ENCODE measurements at places on chromosomes 2 and 18.

GRCh38 chr2:39570614-39571013, 95.1 kb upstream of the TMEM178A start:
- no peaks in the 10 kb centered on the region for H3K4me1 ChIP-seq
- H3K4me3 ChIP-seq: no peak overlapping the region
- no peak for DNase-seq
- H3K27me3 ChIP-seq: no peaks in the 10 kb centered on the region
- no peak overlapping the region for H3K27ac ChIP-seq
- no peaks in the 10 kb centered on the region for H3K36me3 ChIP-seq

- H3K4me3 ChIP-seq: no peak overlapping the region
- peaks cover 11% of the 10 kb centered on the region for H3K27me3 ChIP-seq
- no peak for DNase-seq
These were observed 26.1 kb upstream of the PDIA6 start for GRCh38 chr2:10838734-10839133.

DNA sequence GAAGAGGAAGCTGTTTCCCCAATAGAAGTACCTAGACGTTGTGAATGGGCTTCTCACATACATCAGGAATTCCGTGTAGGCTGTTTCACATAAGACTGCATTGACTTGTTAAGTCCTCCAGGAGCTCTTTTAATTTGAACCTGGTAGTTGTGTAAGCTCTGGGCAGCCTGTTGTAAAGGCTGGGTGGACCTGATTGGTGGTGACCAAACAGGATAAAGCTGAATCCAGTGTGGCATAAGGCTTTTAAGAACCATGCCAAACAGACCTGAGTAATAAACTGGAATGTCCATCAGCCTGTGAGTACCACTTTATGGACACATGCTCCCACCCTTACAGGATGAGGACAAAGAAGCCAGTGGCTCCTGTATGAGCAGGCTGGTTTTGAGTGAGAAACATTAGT, 24.1 kb downstream of the RMND5A start:
- no peak overlapping the region for H3K27ac ChIP-seq
- peaks cover 39% of the 10 kb centered on the region for H3K4me1 ChIP-seq
- peaks cover 27% of the 10 kb centered on the region for H3K36me3 ChIP-seq
- H3K4me3 ChIP-seq: no peak overlapping the region

DNA sequence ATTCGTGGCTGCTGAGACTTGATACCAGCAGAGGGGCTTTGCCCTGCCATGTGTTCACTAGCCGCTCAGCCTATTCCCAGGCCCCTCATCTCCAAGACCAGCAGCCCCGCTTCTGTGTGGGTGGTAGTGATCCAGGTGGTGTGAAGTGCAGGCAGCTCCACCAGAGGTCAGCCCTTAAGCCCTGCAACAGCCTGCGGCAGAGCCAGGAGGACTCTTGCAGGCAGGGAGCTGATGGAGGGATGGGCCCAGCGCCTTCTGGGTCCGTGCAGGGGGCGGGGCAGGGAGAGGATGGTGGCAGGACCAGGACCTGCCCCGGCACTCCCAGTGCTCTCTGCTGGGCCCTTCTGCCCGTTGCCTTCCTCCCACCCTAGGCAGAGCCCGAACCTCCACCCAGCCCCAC, 162.0 kb downstream of the SH3BP4 start:
- H3K4me1 ChIP-seq: no peaks in the 10 kb centered on the region
- peaks cover 19% of the 10 kb centered on the region for H3K27me3 ChIP-seq
- H3K36me3 ChIP-seq: no peaks in the 10 kb centered on the region
- no peak for DNase-seq

GRCh38 chr2:173407646-173408045, 53.0 kb downstream of the CDCA7 start:
- no peak overlapping the region for H3K4me3 ChIP-seq
- H3K27me3 ChIP-seq: peaks cover 21% of the 10 kb centered on the region
- no peaks in the 10 kb centered on the region for H3K36me3 ChIP-seq
- no peak for DNase-seq
- no peaks in the 10 kb centered on the region for H3K4me1 ChIP-seq

GRCh38 chr2:147524912-147525311, 319.9 kb upstream of the ACVR2A start:
- H3K27me3 ChIP-seq: peaks cover 5% of the 10 kb centered on the region
- H3K4me3 ChIP-seq: no peak overlapping the region
- no peaks in the 10 kb centered on the region for H3K4me1 ChIP-seq
- no peak for DNase-seq

- H3K27ac ChIP-seq: no peak overlapping the region
- no peaks in the 10 kb centered on the region for H3K4me1 ChIP-seq
- H3K4me3 ChIP-seq: no peak overlapping the region
- no peaks in the 10 kb centered on the region for H3K36me3 ChIP-seq
These were observed 42.3 kb downstream of the FAM124B start for GRCh38 chr2:224359569-224359968.

DNA sequence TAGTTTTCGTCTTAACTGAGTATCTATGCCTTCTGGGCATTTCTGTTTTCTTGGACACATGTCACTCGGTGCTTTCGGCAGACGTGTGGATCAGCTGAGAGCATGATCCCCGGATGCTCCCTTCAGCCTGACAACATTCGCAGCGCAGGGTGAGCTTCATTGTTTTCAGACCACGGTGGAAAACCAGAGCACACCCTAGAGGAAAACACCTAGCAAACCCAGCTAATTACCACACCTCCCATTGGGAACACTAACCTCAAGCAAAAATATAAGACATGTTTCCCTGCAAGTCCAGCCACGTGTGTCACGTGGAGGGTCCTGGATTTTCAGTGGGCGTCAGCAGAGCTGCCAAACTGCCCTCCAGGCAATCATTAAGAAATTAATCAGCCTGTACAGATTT, 31.0 kb downstream of the ANKRD29 start:
- DNase-seq: no peak
- H3K27me3 ChIP-seq: peaks cover 4% of the 10 kb centered on the region
- peaks cover 22% of the 10 kb centered on the region for H3K4me1 ChIP-seq

GRCh38 chr18:32696376-32696775, 76.4 kb downstream of the KLHL14 start:
- no peaks in the 10 kb centered on the region for H3K27me3 ChIP-seq
- no peak overlapping the region for H3K4me3 ChIP-seq
- no peak overlapping the region for H3K27ac ChIP-seq
- H3K36me3 ChIP-seq: no peaks in the 10 kb centered on the region
- DNase-seq: no peak
- no peaks in the 10 kb centered on the region for H3K4me1 ChIP-seq

DNA sequence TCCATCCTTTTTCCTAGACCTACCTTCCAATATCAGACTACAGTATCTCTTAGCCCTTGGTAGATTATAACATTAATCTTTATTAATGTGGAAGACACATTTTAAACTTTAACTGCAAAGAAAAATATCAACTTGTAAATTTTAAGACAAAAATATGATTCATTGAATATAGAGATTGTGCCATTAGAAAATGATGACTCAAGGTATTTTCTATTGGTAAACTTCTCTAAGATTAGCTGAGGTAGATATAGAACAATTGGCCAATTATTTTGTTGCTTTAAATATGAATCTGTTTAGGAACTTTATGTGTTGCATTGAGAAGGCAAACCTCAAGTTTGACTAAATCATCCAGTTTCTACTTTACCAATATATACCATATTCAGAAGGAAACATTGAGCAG, 604.7 kb downstream of the CBLN2 start:
- no peaks in the 10 kb centered on the region for H3K4me1 ChIP-seq
- no peak overlapping the region for H3K4me3 ChIP-seq
- no peak for DNase-seq
- H3K27me3 ChIP-seq: no peaks in the 10 kb centered on the region
- H3K27ac ChIP-seq: no peak overlapping the region

GRCh38 chr18:60508108-60508507, 135.5 kb upstream of the MC4R start:
- H3K4me1 ChIP-seq: no peaks in the 10 kb centered on the region
- H3K27ac ChIP-seq: no peak overlapping the region
- no peak for DNase-seq

GRCh38 chr2:202780514-202781021, 91.0 kb downstream of the ICA1L start:
- no peak for DNase-seq
- no peaks in the 10 kb centered on the region for H3K27me3 ChIP-seq
- H3K4me3 ChIP-seq: no peak overlapping the region

DNA sequence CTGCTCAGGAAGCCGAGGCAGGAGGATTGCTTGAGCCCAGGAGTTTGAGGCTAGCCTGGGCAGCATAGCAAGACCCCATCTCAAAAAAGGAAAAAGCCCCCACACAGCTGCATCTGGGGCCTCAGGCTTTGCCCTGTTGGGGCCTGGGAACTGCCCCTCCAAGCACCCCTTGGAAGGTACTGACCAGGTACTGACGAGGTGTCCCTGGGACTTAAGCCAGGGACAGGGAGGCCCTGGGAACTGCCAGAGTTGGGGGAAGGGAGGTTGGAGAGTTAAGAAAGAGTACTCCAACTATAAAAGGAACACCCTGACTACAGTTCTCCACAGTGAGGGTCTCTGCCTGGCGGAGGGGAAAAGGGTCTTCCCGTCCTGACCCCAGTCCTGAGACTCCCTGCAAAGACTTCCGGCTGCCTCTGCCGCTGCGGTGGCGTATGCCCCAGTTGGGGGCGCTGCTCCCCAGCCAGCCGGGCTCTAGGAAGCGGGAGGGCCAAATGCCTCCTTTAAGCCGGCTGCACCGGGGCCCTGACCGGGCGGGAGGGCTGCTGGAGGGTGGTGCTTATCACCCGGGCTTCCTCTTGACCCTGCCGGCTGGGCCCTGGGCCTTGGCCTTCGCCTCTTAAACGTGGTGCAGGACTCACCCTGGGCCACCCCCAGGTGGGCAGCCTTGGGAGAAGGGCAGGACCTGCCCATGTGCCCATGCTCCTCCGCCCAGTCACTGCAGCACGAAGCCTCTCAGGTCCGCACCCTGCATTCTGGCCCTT, 12.8 kb downstream of the SLC30A3 start:
- H3K4me1 ChIP-seq: peaks cover 1% of the 10 kb centered on the region
- peak; percentile 76 for DNase-seq
- no peak overlapping the region for H3K27ac ChIP-seq

GRCh38 chr2:236613612-236614011, 44.0 kb downstream of the ACKR3 start:
- H3K27ac ChIP-seq: no peak overlapping the region
- no peaks in the 10 kb centered on the region for H3K36me3 ChIP-seq
- H3K27me3 ChIP-seq: peaks cover 1% of the 10 kb centered on the region
- H3K4me1 ChIP-seq: no peaks in the 10 kb centered on the region
- H3K4me3 ChIP-seq: no peak overlapping the region

DNA sequence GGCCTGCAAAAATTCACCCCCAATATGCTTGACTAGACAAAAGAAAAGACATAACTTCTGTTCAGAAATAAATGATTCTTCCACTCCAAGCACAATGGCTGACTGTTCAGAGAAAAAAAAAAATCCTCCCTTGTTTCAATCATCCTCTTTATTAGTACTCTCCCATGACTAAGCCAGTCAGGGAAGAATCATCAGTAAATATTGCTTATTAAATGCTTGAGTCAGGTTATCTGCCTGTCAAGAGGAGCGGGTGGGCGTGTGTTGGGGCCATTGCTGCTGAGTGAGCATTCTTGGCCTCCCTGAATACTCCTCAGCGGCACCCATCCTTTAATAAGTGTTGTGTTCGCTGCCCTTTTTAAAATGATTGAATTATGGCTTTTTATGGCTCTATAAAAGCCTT, 1334.8 kb upstream of the CELF4 start:
- no peak overlapping the region for H3K4me3 ChIP-seq
- peaks cover 2% of the 10 kb centered on the region for H3K27me3 ChIP-seq
- H3K4me1 ChIP-seq: no peaks in the 10 kb centered on the region
- no peak overlapping the region for H3K27ac ChIP-seq

- H3K27me3 ChIP-seq: no peaks in the 10 kb centered on the region
- no peak overlapping the region for H3K27ac ChIP-seq
- no peak for DNase-seq
- H3K4me3 ChIP-seq: no peak overlapping the region
- no peaks in the 10 kb centered on the region for H3K36me3 ChIP-seq
These were observed 81.5 kb upstream of the YWHAQ start for GRCh38 chr2:9712263-9712662.

- no peak overlapping the region for H3K4me3 ChIP-seq
- H3K4me1 ChIP-seq: no peaks in the 10 kb centered on the region
- H3K36me3 ChIP-seq: no peaks in the 10 kb centered on the region
- H3K27me3 ChIP-seq: peaks cover 2% of the 10 kb centered on the region
- DNase-seq: no peak
These were observed 284.5 kb downstream of the SS18 start for GRCh38 chr18:25805939-25806338.

- peak overlapping the region; percentile 59 for H3K27ac ChIP-seq
- H3K36me3 ChIP-seq: no peaks in the 10 kb centered on the region
- H3K4me3 ChIP-seq: peak overlapping the region; percentile 74
- peaks cover 26% of the 10 kb centered on the region for H3K4me1 ChIP-seq
- peaks cover 45% of the 10 kb centered on the region for H3K27me3 ChIP-seq
These were observed 1.4 kb downstream of the CYRIA start for GRCh38 chr2:16664052-16664731.

GRCh38 chr2:238286987-238287736, 1.2 kb downstream of the PER2 start:
- DNase-seq: peak; percentile 27
- H3K27ac ChIP-seq: peak overlapping the region; percentile 82
- H3K27me3 ChIP-seq: no peaks in the 10 kb centered on the region
- H3K36me3 ChIP-seq: no peaks in the 10 kb centered on the region

- DNase-seq: no peak
- no peak overlapping the region for H3K27ac ChIP-seq
- peaks cover 12% of the 10 kb centered on the region for H3K36me3 ChIP-seq
- H3K4me3 ChIP-seq: no peak overlapping the region
- H3K4me1 ChIP-seq: peaks cover 4% of the 10 kb centered on the region
- no peaks in the 10 kb centered on the region for H3K27me3 ChIP-seq
These were observed 551.1 kb downstream of the ZEB2 start for GRCh38 chr2:143968860-143969259.

GRCh38 chr2:14661163-14661562, 28.6 kb downstream of the LRATD1 start:
- no peak overlapping the region for H3K27ac ChIP-seq
- H3K27me3 ChIP-seq: no peaks in the 10 kb centered on the region
- no peak overlapping the region for H3K4me3 ChIP-seq
- no peaks in the 10 kb centered on the region for H3K4me1 ChIP-seq

DNA sequence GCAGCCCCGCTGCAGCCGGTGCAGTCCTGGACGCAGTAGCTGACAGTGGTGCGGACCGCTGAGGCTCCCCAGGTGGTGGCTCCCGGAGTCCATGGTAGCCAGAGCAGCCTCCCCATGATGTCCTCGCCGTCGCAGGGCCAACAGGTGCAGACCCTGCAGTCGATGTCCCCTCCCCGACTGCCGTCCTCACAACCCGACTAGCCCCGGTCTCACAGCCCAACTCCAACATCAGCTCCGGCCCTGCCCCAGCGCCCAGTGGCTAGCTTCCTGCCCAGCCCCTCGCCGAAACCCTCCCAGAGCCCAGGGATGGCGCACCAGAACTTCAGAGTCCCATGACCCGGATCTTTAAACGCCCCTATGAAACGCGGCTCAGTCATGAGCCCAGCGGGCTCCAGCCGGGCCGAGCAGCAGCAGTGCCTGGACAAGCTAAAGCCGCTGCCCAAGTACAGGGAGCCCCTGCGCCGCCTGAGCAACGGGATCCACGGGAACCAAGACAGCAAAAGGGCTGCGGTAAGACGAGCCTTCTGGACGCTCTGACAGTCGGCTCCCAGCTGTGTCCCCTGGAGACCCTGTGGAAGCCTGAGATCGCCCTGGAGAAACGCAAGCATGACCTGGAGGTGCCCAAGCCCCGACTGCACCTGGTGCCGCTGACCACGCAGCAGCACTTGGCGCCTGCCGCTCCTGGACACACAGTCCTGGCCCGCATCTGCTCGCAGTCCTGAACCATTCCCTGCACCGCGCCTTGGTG, 53.8 kb upstream of the TUBA3E start:
- no peaks in the 10 kb centered on the region for H3K36me3 ChIP-seq
- no peaks in the 10 kb centered on the region for H3K4me1 ChIP-seq
- H3K27ac ChIP-seq: no peak overlapping the region
- H3K4me3 ChIP-seq: no peak overlapping the region
- DNase-seq: no peak
- peaks cover 40% of the 10 kb centered on the region for H3K27me3 ChIP-seq

All from activated naive CD8-positive, alpha-beta T cell treated with anti-CD3 and anti-CD28 coated beads, Interleukin-2, amount 50 U/mL, for 24 hours (primary cell).